ENCODE measurements at places on chromosomes 6 and 20.

DNA sequence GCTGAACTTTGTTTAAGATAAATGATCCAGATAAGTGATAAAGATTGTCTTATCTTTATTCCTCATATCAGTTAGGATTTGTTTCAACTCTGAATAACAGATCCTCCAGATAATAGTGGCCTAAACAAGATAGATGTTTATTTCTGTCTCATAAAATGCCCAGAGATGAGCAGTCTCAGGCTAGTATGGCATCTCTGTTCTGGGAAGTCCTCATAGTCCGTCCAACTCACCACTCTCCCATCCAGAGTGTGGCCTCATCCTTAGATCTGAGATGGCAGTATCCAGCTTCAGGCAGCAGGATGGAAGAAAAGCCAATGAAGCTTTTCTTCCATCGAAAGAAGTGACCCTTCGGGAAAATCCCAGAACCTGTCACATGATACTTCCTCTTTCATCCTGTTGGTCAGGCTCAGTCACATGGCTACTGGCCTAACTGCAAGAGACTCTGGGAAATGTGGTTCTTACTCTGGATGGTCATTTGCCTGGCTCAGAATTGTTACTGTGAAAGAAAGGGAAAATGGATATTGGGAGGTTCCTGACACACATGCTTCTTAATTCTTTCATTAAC, 29.4 kb upstream of the TAGAP start:
- DNase-seq = no peak

DNA sequence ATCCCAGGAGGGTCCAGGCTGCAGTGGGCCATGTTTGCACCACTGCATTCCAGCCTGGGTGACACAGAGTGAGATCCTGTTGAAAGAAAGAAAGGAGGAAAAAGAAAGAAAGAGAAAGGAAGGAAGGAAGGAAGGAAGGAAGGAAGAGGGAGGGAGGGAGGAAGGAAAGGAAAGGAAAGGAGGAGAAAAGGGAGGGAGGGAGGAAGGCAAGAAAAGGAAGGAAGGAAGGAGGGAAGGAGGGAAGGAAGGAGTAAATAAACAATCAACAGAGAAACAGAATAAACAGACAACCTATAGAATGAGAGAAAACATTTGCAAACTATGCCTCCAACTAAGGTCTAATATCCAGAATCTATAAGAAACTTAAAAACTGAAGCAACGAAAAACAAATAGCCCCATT, 11.6 kb upstream of the PHACTR1 start:
- no peak for DNase-seq

DNA sequence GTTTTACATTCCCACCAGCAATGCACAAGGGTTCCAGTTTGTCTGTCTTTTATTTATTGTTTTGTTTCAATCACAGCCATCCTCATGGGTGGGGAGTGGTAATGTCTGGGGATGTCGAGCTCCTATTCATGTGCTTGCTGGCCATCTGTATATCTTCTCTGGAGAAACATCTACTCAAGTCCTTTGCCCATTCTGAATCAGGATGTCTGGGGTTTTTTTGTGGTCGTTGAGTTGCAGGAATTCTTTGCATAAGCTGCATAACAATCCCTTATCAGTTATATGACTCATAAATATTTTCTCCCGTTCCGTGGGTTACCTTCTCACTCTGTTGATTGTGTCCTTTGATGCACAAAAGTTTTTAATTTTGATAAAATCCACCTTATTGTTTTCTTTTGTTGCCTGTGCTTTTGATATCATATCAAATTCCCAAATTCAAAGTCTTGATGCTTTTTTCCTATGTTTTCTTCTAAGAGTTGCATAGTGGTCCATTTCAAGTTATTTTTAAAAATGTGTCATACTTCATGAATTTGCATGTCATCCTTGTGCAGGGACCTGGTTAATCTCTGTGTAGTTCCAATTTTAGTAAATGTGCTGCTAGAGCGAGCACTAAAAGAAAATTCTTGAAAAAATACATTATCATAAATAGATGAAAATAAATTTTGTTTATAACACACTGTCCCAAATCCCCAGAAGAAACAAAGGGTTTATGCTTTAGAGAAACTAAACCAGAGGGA, 54.9 kb upstream of the PDE10A start:
- DNase-seq = no peak

GRCh38 chr6:18795726-18796125, 408.6 kb downstream of the RNF144B start:
- no peak for DNase-seq

DNA sequence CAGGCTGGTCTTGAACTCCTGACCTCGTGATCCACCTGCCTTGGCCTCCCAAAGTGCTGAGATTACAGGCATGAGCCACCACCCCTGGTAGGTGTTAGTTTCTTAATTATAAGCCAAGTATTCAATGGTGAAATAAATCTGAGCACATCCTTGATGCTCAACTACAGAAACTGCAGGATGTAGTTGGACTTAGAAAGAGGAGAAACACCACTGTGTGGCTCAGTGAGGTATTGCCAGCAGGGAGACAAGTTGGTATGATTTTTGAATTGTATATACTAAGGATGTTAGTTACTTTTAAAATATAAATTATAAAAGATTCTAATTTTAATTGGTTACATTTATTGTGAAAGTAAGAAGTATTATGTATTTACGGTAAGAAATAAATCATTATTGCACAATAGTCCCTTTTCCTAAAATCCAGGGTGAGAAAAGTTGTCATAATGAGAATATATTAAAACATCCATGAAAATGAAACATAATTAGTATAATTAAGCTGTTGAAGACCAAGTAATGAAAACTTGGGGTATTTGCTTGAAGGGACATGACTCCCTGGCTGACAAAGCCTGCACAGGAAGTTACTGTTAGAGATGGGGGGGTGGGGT, 17.6 kb downstream of the SLC18B1 start:
- no peak for DNase-seq

GRCh38 chr6:159359581-159360297, 190.5 kb downstream of the FNDC1 start:
- no peak for DNase-seq

DNA sequence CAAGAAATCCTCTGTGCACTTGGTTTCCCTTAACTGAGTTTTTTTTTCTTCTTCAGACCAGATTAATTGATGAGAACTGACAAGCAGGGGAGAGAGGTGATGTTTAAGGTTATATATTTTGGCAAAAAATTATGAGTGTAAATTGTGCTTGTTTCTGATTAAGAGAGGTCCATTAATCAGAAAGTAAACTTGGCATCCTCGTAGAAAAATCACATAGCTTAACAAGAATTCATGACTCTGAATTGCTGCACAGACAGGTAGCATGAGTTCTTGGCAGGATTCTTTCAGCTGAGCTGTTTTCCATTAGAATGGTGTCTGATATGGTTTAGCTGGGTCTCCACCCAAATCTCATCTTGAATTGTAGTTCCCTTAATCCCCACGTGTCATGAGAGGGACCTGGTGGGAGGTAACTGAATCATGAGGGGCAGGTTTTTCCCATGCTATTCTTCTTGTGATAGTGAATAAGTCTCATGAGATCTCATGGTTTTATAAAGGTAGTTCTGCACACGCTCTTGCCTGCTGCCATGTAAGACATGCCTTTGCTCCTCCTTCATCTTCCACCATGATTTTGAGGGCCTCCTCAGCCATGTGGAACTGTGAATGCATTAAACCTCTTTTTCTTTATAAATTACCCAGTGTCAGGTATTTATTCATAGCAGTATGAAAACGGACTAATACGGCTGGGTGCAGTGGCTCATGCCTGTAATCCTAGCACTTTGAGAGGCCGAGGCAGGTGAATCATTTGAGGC, 34.2 kb upstream of the DDR1 start:
- DNase-seq = no peak

DNA sequence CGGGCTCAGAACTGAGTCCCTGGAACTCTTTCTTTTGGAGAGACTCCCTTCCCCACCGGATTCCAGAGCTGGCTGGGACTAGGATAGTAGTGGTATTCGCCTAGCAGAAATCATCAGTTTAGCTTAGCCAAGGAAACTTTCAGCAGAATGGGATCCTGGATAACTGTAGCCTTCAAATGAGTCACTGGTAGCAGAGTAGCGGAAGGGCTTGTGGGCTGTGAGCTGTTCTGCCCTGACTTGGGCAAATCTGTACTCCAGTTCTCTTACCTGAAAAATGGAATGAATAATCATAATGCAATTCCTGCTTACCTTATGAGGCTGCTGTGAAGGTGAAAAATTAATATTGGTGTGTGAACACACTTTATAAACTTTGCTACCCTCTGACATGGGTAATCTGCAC, 244.3 kb upstream of the CHD6 start:
- DNase-seq = no peak

DNA sequence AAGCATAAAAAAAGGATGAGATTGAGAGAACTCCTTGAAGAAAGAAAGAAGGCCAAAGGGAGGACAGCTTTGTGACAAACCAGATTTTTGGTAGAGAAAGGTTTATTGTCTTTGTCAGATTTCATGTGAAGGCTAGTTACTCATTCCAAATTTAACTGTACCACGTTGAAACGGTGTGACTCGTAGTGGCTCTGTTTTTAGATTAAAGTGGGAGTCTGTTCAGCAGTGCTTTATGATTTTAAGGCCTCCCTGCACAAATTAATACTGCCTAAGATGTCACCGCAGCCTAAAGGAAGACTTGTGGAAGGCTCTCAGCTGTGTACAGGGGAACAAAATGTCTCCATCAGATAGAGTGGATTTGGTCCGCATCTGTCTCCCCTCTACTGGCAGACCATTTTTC, 35.9 kb downstream of the CDC40 start:
- no peak for DNase-seq

- DNase-seq = no peak
Measured at GRCh38 chr20:3101737-3102574, 17.4 kb upstream of the AVP start.

DNA sequence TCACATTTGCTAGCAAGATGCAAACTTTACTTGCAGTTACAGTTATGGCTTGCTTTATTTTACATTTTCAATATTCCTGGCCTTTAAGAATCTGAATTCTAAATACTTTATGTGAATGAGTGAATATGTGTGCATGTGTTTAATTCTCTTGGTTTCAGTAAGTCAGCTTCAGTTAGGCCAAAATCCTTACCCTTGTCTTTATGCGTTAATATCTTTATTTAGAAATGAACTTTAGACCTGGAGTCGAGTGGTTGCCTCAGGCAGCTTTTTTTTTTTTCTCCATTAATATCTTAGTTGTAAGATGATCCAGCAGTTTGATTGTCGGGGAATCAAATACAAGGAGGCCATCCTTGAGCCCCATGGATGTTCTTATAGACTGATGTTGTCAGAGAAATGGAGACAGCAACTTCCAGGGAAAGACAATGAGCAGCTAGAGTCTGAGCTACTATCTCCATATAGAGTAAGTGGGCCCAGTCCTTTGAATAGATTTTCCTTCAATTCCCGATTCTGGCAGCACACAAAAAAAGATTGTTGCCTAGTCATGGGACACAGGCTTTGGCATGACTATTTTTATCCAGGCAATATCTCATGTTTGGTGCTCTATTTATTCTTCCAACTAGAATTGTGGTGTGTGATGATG, 398.0 kb downstream of the DHX35 start:
- DNase-seq = no peak

DNA sequence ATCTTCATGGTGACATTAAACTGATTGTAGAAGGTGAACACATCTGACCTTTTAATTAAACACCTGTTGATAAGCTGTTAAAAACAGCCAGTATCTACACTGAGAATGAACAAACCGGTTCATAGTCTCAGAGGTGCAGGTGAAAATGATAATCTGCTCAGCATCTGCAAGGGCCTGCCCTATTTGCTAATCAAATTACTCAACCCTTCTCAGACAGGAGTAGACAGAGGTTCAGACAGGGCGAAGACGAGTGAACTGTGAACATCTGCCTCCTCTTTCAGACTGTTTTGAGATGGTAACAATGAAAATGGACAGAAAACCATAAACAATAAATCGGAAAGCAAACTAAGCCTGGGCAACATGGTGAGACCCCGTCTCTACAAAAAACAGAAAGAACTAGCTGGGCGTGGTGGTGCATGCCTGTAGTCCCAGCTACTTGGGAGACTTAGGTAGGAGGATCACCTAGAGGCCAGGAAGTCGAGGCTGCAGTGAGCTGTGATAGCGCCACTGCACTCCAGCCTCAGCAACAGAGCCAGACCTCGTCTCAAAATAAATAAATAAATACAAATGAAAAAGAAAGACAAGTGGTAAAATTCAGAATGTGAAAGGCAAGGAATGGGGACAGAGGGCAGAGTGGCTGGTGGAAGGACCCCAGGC, 55.9 kb downstream of the NINL start:
- DNase-seq = no peak

DNA sequence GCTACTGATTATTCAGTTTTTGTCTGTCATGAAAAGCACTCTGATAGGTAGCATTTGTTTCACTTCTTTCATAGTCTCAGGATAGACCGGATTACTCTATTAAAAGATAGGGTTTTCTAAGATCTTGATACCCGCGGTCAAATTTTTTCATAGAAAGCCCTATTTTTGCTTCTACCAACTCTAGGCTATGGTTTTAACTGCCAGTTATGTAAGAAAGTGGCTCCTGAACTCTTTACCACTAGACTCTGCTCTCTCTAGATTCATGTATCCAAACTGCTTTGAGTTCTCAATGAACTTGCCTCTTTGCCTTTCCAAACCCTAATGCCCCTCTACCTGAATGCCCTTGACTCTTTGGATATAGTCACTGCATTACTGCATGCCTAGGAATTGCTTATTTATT, 70.3 kb downstream of the HIVEP1 start:
- no peak for DNase-seq

GRCh38 chr6:398558-399078, 7.1 kb downstream of the IRF4 start:
- DNase-seq = no peak

DNA sequence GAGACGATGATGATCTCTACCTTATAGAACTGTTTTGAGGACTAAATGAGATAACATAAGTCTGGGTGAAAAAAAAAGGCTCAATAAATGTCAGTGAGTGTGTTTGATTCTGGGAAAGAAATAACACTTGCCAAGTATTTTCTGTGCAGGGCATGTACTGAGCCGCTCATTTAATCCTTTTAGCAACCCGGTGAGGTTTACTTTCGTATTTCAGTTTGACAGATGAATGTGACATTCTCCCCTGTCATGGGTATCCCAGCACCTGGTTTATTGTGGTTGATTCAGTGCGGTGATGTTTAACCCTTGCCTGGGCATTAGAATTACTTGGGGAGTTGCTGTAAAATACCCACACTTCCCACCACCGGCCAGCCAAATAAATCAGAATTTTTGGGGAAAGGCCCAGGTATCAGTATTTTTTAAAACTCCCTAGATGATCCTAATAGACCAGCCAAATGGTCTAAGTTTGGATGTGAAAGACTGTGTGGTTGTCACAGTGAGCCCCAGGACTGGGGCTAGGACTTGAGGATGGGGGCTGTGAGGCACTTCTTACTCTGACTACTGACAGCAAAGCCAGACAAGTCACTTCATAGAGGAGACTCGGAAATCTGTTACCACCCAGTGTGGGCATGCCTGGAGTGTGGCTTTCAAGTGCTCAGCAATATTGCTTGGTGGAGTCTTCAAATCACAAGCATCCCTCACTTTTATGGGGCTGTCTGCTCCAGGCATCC, 100.2 kb upstream of the KCNG1 start:
- no peak for DNase-seq

- no peak for DNase-seq
Measured at GRCh38 chr20:63957004-63957689, 931 bp upstream of the UCKL1 start.

Data from activated CD8-positive, alpha-beta memory T cell treated with anti-CD3 and anti-CD28 coated beads for 1 hour (primary cell).